ENCODE measurements at places on chromosomes 12 and 14.

DNA sequence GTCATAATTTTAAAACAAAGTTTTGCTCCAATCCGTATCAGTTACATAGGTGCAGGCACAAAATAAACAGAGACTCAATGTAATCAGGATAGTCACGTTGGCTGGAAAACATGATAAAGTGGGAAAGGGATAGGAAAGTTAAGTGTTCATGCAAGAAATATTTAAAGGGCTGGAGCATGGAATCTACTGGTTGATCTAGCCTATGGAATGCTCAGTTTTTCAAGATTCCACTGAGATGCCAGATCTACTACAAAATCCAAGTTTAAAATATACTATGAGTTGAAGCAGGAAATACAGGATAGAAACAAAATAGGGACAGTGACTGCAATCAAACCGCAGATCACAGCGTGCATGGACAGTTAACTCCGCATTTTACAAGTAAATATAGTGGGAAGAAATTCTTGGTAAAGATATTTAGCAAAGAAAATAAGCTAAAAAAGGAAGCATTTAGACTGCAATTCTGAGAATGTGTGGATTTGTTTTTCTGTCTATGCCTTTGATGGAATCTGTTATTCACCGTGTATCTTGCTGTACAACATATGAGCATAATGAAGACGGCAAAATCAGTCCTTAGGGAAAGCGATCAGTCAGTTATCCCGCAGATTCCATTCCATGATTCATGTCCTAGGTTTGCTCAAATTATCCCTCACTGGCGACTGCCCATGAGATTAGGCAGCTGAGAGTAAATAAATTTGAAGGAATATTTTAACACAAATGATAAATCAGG is 1044.3 kb downstream of the FLRT2 start:
- no peak for DNase-seq

GRCh38 chr12:1882405-1882804 is 36.0 kb downstream of the CACNA2D4 start:
- DNase-seq, result no peak

- no peak for DNase-seq
These were observed 59.8 kb downstream of the NPAS3 start for GRCh38 chr14:32998433-32998832.

DNA sequence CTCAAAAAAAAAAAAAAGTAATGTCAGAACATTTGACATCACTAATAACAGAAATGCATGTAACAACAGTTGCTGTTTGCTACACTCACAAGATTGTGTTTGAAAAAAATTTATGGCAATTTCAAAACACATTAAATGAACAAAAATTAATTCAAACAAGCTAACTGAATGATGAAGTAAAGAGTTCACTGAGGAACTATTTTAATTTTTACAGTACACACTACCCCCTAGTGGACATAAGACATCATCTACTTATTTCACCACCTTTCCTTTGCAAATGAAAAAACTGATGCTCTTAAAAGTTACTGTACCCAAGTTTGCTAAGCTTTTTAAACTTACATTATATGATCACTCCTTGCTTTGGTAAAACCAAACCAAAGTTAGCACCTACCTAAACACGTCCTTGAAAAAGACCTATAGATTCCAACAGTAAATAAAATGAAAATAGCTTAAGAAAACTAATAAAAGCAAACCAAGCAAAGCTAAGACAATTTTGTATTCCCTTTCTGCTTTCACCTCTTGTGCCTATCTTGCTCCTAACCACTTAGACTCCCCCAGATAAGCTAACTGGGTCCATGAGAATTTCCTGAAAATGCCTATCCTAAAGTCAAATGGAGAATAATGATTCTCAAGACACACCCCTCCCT is 22.2 kb downstream of the UBE2N start:
- DNase-seq, result peak; percentile 43

DNA sequence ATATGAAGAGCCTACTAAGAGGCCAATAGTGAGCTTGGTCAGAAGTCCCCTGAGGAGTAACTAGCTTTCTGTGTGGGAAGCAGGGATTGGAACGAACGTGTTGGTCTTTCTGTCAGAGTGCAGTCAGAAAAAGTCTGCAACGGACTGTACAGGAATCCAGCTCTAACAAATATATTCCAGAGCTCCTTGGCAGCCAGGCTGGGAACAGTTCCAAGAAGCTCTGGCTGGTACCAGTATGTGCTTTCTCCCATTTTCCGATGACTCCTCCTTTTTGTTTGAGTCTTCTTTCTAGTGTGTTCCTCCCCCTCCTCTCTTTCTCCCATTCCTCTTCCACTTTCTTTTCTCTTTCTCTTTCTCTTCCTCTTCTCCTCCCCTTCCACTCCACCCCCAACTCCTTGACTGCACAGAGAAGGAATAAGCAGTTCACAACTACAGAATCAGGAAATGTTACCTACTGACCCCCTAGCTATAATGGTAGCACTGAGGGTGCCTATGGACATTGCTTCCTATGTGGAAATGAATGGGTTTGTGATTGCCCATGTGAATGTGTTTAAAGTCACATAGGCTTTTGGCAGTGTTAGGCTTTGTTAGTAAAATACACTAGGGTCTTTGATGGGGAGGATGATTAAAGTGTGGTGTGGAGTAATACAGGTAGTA is 59.9 kb downstream of the TTLL5 start:
- no peak for DNase-seq

DNA sequence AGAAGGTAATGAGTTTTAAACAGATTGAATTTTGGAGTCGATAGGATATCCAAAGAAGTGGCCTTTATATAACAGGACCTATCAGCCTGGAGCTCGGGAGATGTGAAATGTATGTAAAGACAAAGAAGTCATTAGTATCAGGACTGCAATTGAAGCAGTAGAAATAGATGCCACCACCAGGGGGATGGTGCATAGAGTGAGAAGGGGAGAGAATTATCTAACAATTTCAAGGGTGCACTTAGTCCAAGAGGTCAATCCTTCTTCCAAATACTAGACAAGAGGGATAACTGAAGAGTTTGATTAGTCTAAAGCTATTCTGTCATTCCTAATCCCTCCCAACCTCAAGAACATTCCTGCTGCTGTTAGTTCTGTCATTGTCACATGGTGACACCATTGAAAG is 127.8 kb downstream of the CFAP54 start:
- DNase-seq, result no peak

- DNase-seq, result no peak
These were observed 39.8 kb downstream of the CBX5 start for GRCh38 chr12:54240129-54240528.

DNA sequence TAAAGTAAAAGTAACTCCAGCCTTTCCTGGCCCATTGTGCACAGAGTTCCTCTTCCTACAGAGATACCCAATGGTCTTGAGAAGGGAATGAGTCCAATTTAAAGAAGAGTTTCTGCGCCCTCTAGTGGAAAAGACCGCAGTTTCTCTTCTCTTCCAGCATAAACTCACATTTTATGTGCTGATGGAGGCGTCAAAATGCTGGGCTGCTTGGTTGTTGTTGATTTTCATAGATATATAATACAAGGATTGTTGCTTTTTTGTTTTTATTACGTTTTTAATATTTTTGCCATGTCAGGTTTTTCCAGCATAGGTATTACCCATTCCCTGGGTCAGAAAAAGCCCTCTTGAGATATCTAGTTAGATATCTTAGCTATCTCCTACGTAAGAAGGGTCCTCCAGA is 356.9 kb upstream of the STXBP6 start:
- DNase-seq, result no peak

DNA sequence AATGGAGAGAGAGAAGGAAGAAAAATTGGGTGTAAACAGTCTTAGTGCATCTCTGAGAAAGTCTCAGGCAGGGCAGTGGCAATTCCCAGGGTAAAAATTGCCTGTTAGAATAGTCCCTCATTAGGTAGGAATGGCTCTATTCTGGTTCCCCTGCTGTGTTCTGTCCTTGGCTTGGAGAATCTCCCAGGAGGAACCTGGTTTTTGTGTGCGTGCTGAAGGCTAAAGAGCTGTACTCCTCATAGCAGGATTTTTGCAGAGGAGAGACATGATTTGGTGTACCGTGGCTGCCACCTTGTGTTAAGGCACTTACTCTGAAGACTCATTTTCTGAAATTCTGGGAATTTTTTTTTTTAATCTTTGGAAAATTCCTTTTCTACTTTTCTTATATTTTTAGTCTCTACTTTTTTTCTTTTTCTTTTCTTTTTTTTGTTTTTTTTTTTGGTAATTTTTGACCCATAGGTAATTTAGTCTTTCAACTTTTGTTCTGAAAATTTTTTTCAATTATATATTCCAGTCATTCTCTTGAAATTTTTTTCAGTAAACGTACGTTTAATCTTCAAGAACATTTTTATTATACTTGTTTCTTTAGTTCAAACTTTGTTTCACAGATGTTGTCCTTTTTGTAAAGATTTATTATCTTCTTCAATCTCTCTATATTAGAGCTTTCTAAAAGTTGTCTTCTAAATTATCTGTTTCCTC is 63.8 kb downstream of the FBXO33 start:
- DNase-seq, result peak; percentile 6

DNA sequence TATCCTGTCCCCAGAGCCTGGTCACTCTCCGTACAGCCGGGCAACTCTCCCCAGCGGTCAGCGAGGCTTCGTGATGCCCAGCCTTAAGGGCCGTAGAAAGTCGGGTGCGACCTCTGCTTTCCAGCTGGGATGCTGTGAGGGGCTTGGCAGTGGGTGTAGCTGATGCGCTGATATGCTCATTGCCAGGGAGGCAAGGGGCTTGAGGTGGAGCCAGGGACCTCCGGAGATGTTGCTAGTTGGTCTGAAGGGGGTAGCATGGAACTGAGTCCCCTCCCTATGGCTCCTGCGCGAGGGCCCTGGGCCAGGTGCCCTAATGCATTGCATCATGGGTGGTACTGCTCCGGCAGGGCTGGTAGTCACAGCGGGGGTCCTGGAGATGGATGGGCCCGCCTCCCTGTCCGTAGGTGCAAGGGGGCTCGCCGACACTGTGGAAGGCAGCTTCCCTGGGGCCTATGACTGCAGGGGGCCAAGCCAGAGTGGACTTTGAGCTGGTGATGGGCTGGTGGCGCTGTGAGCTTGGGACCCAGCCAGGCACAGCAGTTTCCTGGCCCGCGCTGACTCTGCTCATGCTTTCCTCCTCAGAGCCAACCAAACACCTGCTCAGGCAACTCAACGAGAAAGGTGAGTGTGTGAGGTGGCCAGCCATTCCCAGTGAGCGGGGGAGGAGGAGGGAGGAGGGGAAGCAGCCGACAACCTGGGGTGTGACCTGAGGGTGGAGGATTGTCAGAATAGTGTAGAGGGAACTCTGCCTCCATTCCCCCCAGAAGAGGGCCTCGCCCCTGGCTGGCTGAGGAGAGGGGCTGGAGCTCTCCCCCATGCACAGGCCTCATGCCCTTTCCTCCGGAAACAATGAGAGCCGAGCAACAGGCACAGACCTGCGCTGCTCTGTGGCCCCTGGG is 32.3 kb downstream of the PLEKHG3 start:
- no peak for DNase-seq

DNA sequence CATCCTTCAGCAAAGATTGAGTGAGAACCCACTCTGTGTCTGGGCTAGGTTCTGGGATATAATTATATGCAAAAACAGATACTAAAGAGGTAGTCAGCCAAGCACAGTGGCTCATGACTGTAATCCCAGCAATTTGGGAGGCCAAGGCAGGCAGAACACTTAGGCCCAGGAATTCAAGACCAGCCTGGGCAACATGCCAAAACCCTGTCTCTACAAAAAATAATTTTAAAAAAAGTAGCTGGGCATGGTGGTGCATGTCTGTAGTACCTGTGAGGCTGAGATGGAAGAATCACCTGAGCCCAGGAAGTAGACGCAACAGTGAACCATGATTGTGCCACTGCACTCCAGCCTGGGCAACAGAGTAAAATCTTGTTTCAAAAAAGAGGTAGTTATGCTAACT is 237.5 kb upstream of the HMGA2 start:
- DNase-seq, result no peak

- no peak for DNase-seq
These were observed 412.8 kb upstream of the MGAT4C start for GRCh38 chr12:86669010-86669409.

DNA sequence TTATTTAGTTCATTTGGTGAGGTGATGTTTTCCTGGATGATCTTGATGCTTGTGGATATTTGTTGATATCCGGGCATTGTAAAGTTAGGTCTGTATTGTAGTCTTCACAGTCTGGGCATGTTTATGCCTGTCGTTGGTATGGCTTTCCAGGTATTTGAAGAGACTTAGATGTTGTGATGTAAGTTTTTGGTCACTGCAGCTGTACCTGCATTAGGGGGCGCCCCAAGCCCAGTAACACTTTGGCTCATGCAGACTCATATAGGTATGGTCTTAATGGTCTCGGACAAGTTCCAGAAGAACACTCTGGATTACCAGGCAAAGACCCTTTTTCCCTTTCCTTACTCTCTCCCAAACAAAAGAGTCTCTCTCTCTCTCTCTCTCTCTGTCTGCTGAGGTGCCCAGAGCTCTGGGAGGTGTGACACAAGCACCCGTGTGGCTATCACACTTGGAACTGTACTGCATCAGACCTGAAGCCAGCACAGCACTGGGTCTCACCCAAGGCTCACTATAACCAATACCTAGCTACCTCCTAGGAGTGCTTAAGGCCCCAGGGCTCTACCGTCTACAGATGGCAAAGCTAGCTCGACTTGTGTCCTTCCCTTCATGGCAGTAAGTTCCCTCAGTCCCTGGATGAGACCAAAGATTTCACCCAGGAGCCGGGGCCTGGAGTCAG is 425.8 kb upstream of the ATXN7L3B start:
- no peak for DNase-seq

GRCh38 chr12:57219205-57219992 is 2.8 kb downstream of the NXPH4 start:
- no peak for DNase-seq

DNA sequence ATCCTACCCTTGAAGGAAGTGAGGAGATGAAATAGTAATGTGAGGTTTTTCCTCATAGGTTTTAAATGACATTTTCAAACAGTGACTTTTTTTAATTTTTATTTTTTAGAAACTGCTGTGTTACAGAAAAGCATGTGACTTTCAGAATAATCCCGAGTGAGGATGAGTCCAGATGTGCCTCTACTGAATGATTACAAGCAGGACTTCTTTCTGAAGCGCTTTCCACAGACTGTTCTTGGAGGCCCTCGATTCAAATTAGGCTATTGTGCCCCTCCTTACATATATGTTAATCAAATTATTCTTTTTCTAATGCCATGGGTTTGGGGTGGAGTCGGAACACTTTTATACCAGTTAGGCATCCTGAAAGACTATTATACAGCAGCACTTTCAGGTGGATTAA is 15.8 kb downstream of the PCNX4 start:
- DNase-seq, result no peak

DNA sequence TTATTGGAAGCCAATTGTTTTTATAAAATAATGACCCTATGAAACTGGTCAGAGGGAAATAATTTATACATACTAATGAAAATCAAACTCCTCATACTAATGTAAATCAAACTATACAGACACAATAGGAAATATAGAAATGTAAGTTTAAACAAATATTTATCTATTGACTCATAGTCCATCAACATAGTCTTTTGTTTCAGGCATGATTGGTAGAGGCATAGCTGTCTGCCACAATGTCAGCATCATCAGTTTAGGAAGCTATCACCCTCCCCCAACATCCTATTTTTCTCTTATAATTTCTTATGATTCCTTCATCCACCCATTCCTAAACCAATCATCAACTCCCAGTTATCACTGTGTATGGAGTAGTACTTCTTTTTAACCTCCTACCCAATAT is 117.7 kb downstream of the SLC38A6 start:
- DNase-seq, result no peak

- no peak for DNase-seq
These were observed 48.7 kb downstream of the CCNK start for GRCh38 chr14:99529899-99530298.

- DNase-seq, result no peak
These were observed 135.5 kb downstream of the PAWR start for GRCh38 chr12:79555028-79555925.

Measured in CD4-positive, alpha-beta T cell treated with Interleukin-6 at 100 ng/mL for 8 hours (primary cell).